ENCODE measurements at places on chromosomes 7 and 10. TPM values are rescaled to one million over a fixed set of nuclear protein-coding genes. Genes with fewer than 3 reads are reported as not detected.

Gene EBLN1
- not detected for total RNA-seq

Gene LRRC18
- total RNA-seq = not detected

DNA sequence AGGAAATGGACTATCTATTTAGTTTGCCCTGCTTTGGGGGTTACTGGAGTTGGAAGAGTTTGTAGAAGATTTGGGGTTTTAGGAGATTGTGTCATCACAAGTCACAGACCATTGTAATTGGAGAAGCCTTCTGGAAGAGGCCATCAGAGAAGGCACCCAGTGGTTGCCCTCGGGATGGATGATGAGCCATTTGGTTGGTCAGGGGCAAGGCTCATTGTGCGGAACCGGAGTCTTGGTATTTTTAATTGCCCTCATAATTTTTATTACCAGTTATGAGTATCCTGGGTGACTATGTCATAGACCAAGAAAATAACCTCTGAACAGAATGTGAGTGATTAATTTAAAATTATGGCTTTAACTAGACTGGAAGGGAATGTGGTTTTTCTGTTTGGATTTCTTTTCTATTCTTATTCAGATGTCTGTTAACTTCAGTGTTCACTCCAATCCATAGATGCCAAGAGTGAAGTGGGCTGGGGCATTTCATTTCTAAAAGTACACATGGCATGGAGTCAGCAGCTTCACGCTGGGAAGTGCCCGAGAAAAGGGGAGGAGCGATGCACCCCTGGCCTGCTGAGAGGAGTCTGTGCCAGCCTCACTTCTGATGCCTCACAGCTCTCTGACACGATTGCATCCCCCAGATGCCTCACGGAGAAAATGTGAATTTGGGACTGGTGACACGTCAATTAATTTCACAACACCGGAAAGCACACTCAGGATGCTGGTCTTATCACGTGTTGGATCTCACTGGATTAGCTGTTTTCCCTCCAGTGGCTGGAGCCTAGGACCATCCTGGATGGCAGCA lies 225.6 kb upstream of the IGFBP3 start:
- DNase-seq = no peak

Gene SYNPO2L
- not detected for total RNA-seq

Gene UPK3B
- total RNA-seq = 8.4 TPM

GRCh38 chr10:110009736-110010475 lies 2.1 kb downstream of the ADD3 start:
- peak; percentile 93 for DNase-seq

DNA sequence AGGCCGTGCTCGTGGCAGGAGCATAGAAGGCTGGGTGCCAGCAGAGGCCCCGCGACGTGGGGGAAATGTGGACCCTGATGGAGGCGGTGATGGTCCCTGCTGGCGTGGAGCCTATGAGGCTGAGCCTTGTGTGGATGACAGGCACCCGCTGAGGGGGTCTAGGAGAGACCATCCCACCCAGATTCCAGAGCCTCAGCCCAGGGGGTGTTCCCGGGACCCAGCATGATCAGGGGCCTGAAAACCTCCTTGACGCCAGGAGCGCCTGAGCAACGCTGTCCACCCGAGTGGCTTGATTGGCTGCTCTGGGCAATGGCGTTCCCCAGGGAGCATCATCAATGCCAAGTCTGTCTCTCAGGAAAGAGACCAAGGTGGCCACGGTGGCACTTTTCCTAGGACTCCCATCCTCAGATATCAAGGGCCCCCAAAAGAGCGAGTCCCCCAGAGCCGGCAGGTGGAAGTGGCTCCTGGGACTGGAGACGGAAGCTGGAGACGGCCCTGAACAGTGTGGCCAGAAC lies 61.1 kb downstream of the PWWP2B start:
- no peak for DNase-seq

GRCh38 chr7:75953931-75954330 lies 39.0 kb downstream of the POR start:
- no peak for DNase-seq

GRCh38 chr7:28423918-28424514 lies 11.7 kb downstream of the CREB5 start:
- no peak for DNase-seq

DNA sequence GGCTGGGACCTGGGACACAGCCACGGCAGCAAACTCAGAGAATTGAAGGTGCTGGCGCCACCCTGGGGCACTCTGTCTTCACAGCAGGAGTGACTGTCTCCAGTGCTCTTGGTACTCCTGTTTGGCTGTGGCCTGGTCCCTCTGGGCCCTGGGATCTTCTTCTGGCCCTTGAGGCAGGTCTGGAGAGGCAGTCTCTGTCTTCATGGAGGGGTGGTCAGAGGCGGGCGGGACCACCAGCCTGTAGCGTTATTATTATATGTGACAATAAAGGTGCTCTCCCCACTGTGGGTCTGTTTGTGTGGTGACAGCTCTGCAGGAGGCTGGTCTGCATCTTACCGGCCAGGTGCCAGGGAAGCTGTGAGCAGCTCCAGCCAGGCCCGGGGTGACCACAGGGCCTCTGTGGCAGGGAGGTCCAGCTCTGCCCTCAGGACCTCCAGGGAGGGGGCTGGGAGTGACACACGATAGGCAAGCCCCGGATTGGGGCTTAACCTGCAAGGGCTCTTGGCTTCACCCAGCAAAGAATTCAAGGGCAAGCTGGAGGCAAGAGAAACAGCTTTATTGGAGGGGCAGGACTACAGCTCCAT lies 70.3 kb downstream of the MYL10 start:
- no peak for DNase-seq

Gene EN2
- not detected for total RNA-seq

DNA sequence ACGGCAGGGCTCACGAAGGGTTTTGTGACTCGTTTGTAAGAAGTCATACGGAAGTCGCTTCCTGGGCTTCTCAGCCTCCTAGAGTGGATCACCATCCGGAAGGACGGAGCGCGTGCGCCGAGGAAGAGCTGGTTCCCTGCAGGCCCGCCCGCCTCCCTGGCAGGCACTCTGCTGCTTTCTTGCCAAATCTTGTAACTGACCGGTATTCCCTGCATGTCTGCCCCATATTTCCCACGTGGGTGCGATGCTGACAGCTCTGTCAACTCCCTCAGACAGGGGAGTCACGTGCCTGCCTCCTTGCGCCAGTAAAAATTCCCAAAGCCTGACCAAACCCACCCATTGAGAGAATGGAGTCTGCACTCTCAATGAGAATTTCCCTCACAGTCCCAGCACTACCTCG lies 12.7 kb downstream of the SHH start:
- DNase-seq = no peak

Gene MALRD1
- total RNA-seq = not detected

Gene STRA8
- not detected for total RNA-seq

- no peak for DNase-seq
These were observed 68.2 kb downstream of the PFKFB3 start for GRCh38 chr10:6270951-6271350.

Gene CDNF
- total RNA-seq = 1.7 TPM
